ENCODE measurements at places on chromosomes 12 and 14.

GRCh38 chr12:78241446-78241845 is 410.8 kb downstream of the NAV3 start:
- DNase-seq, result no peak

DNA sequence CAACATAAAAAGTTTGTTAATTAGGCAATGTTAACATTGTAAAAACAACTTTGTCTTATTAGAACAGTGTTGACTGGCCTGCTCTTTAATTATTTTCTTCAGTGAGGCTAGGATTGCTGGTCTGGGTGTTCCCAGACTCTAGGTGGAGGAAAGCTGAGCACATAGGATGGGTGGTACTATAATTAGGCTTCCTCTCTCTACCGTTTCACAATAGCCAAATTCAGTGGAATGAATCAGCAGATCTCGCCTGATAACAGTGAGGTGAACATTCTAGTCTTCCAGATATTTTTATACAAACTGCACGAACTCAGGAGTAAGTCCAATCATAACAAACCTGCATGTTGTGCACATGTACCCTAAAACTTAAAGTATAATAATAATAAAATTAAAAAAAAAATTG is 11.9 kb downstream of the PTGDR start:
- DNase-seq, result no peak

DNA sequence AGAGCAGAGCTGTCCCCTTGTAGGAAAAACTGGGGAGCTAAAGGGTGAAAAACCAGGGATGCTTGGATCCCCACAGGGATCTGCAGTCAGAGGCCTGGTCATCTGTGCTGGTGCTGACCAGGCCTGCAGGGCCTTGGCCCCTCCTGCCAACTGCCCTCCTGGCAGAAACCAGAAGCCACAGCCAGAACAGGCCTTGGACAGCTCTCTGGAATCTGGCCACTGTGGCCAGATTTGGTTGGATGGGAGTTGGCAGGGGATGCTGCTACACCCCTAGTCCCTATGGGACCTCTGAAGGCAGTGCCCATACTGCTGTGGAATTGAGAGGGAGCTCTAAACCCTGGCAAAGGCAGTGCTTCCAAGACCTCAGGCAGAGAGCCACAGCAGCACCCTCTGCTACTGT is 9.2 kb upstream of the GPX2 start:
- no peak for DNase-seq

DNA sequence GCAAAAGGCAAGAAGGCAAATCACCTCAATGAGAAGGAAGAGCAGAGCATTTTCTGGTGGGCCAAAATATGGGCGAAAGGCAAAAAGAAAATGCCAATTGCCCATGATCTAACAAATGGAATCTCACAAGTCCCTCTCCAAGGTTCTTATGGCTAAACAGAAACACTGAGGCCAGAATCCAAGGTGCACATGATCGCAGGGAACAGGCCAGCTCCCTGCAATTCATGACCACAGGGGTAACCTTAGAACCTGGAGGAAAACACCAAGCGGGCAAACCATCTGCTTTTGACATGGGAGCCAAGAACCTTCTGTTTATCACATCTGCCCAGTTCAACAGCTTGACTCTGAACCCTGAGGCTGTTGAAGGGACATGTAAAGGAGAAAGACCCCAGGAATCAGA is 60.0 kb downstream of the NT5DC3 start:
- no peak for DNase-seq

- DNase-seq, result no peak
These were observed 441.8 kb upstream of the FLRT2 start for GRCh38 chr14:85088192-85088591.

DNA sequence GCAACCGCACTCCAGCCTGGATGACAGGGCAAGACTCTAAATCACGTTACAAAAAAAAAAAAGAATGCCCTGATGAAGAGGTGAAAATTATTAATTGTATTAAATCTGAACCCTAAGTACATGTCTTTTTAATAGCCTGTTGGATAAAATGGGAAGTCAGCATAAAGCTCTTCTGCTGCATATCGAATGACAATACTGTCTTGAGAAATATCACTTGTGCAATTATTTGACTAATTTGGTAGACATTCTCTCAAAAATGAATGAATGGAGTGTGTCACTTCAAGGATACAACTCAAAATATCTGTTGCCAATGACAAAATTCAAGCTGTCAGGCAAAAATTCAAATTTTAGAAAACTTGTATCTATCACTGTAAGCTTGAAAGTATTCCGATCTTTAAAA is 38.9 kb downstream of the DNAI7 start:
- DNase-seq, result no peak

- no peak for DNase-seq
These were observed 12.4 kb downstream of the ATF7 start for GRCh38 chr12:53613821-53614220.

All from SJSA1 (cell line).